Smooth muscle cell of the pulmonary artery (primary cell): ENCODE measurements at places on chromosomes 5 and 9. TPM values are rescaled to one million over a fixed set of nuclear protein-coding genes. Genes with fewer than 3 reads are reported as not detected.

RASA1 gene
- total RNA-seq: 58.6 and 59.4 TPM in 2 replicates

GPR21 gene
- 2.2 and 3.1 TPM in 2 replicates for total RNA-seq

STK32A gene
- total RNA-seq: 3.5 and 3.7 TPM in 2 replicates

TRIM52 gene
- total RNA-seq: 6.8 and 10.6 TPM in 2 replicates

BAAT gene
- total RNA-seq: 0.07 TPM in 1 of 2 replicates, not detected in the other

HSPA4 gene
- 109 and 117 TPM in 2 replicates for total RNA-seq

C5orf24 gene
- total RNA-seq: 49.2 and 71.4 TPM in 2 replicates

MYOZ3 gene
- total RNA-seq: 2.3 and 3.3 TPM in 2 replicates
